ENCODE measurements at places on chromosomes 16 and 17.
A peak's percentile ranks its signal among the peaks of the same experiment; 100 is the strongest.

- DNase-seq: no peak
Measured at GRCh38 chr17:49445591-49445990, 30.9 kb upstream of the PHB1 start.

- no peak for DNase-seq
Measured at GRCh38 chr16:9331503-9331902, 240.1 kb downstream of the HAPSTR1 start.

DNA sequence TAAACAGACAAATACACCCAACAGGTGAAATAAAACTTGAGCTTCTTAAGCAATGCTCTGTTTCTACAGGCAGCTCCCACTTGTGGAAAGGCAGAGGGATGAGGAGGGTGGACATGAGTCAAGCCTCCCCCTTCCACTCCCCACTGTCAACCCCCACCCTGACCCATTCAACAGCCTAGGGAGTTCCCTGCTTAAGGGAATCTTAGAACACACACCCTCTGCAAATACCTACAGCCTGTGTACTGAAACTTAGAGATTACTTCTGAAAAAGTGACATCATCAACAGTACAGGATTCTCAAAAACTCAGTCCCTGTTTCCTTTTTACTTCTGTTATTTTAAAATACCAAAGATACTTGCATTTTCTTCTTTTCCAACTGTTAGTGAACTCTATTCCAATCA is 345.4 kb downstream of the SOX9 start:
- DNase-seq: no peak

DNA sequence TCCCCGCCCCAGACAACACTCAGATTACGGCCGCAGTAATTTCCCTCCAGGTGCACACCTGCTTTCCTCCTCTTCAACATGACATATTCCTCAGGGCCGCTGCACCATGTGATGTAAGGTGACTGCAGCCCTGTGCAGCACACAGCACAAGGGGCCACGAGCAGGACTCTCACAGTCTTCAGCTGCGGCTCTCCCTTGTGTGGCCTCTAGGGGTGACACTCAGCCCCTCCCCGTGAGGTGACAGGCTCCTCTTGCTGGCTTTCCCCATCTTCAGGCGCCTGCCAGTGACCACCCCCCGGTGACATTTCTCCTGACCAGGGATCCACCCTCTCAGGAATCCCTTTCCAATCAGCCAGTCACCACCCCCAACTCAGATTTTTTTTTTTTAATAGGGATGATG is 31.3 kb upstream of the ABCC3 start:
- no peak for DNase-seq

DNA sequence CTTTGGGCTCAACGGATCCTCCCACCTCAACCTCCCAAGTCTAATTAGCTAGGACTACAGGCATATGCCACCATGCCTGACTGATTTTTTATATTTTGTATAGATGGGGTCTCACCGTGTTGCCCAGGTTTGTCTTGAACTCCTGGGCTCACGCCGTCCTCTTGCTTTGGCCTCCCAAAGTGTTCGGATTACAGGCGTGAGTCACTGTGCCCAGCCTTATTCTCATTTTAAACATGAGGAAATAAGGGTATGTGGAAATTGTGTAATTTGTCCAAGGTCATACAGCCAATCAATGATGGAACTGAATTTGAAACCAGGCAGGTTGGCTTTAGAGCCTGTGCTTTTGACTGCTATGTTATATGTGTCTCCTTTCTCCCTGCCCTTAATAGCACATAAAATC is 27.4 kb upstream of the AQP8 start:
- DNase-seq: no peak

GRCh38 chr17:64747938-64748540 is 85.9 kb upstream of the SMURF2 start:
- no peak for DNase-seq

DNA sequence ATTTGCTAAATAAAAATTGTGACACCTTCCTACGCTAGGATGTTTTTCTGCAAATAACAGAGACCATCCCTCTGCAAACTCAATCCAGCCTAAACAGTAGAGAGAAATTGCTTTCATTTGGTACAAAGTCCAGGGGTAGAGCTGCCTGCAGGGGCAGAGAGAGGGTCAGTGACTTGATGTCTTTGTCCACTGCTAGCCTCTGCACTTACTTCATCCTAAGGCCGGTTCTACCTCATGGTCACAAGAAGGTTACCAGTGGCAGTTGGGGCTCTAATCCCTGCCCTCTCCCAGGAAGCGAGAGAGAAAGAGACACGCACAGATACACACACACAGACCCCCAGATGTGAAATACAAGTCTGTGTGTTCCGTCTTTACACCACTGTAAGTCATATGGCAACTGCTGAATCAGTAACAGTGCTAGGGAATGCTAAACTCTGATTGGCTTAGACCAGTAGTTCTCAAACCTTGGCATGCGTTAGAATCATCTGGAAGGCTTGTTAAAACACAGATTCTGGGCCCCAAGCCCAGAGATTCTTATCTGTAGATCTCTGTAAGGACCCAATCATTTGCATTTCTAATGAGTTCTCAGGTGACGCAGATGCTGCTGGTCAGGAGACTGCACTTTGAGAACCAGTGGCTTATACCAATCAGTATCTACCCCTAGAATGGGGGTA is 13.1 kb upstream of the LPCAT2 start:
- peak; percentile 9 for DNase-seq

DNA sequence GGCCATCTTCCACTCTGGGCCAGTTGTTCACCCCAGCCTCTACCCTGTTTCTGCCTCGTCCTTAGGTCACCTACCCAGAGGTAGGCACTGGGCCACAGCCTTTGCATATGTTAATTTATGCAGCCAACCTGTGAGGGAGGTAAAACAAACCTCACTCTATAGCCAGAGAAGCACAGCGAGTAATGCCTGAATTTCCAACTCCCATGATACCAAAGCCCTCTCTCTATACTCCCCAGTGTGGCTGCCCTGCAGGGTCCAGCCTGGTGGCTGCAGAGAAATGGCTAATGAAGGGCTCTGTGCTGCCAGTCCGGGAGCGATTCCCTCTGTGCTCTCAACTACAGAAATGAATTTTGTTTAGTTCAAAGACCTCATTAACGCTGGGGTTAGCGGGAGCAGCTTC is 397.0 kb upstream of the CCL2 start:
- no peak for DNase-seq

DNA sequence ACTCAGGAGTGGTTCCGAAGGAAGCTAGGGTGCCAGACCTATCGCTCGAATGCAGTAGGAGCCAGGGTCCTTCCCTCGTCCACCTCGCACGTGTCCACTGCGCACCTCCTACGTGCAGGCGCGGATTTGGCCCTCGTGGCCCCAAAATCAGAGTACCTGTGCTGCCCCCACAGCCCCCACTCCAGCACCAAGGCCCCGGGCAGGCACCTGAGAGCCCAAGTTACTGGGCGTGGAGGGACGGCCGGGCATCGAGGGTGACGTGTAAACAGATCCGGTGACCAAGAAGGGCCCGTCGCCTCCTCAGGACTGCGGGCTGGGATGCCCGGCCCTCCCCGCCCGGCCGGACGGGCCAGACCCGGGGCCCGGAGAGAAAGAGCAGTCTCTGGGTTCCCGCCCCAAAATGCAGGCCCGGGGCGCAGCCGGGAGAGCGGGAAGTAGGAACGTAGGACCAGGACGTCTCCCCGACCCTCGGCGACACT is 492 bp downstream of the SLC25A39 start:
- DNase-seq: no peak

- no peak for DNase-seq
Measured at GRCh38 chr16:79970551-79971236, 370.2 kb upstream of the MAF start.

GRCh38 chr17:17568772-17569195 is 22.7 kb downstream of the PEMT start:
- DNase-seq: peak; percentile 8

DNA sequence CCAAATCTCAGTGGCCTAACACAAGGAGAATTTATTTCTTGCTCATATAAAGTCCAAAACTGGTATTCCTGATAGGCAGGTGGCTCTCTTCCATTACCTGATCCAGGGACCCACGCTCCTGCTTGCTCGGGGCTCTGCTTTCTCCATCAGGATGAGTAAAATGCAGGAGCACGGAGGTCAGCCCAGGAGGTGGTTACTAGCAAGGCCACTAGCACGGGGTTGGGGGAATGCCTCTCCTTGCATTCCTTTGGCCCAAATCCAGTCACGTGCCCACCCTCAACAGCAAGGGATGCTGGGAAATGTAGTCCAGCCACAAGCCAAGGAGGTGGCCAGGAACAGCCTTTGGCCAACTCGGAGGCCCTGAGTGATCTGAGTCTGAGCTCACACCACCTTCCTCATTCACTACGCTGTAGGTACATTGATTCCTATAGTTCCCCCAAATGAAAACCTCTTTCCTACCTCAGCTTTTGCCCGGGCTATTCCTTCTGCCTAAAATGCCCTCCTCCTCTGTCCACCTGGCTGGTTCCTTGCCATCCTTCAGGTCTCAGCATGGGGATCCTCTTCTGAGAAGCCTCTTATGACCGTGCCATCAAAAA is 38.3 kb upstream of the HAPSTR1 start:
- no peak for DNase-seq

All from thymus (tissue), 14 donors.